Ascending aorta (tissue), 2 donors: ENCODE measurements at places on chromosomes 2 and 18.

GRCh38 chr18:23237524-23238151 lies 102.4 kb downstream of the CABLES1 start:
- peak; percentile 84 for DNase-seq

DNA sequence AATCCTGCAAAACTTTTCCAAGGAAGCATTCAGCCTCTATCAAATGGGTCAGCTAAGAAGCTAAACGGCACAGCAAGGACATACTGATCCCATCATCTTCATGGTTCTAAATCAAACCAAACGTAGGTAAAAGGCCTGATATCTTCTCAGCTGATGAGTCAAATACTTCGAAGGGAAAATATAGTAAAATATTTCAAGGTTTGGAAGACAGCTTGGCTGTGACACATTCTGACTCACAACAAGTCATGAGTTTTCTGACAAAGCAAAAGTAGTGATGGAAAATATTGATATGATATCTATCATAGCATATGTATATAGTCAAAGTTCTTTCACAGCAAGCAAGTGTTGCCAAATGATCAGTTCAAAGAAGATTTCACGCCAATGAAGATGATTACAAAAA lies 31.5 kb downstream of the DOCK10 start:
- no peak for DNase-seq

DNA sequence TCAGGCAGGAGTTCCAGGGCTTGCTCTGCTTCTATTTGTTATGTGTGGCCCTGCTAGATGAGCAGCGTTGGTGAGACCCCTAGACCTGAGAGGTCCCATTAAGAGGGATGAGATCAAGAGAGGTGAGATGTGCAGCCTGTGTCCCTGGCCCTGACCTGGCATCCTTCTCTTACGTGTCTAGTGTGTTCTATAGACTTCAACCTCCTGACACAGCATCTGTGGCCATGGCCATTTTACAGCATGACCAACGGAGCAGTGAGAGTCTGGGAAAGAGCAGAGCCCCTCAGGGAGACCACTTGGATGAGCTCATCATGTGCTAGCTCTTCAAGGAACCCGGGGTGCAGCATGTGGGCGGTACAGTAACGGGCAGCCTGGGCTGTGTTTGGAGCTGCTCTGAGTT lies 32.7 kb upstream of the ASPRV1 start:
- DNase-seq, result peak; percentile 44

DNA sequence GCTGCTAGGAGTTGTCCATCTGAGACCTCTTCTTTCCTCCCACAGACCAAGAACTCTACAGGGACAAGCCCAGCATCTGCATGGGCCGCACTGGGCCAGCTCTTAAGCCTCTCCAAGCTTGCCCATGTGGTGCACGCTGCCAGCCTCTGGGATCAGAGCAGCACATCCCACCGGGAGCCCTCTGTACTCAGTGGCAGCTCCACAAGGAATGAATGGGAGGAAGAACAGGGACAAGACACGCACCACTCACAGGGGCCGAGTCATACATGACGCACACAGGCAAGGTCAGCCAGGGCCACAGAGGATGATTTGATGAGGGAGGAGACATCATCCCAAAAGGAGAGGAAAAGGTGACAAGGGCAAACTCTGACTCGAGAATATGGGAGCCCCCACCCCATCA lies 268.3 kb downstream of the KLHL29 start:
- no peak for DNase-seq

- DNase-seq, result no peak
Measured at GRCh38 chr18:8669571-8669970, 35.8 kb upstream of the MTCL1 start.

DNA sequence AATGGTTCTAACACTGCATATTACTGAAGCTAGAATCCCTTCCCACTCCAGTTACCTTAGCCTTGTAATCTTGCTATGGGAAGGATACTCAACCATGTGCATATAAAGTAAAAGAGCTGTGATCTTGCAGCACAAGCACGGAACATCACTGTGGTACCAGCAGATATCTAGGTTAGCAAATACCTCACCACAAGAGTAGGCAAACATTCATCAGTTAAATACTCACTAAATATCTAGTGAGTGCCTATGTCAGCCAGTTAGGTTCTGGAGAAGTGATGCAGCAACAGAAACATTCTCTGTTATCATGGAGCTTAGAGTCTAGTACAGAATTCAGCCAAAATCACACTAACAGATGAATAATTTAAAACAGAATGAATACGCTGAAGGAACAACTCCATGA lies 349.6 kb upstream of the UBE2E3 start:
- no peak for DNase-seq
